Activated T-cell treated with anti-CD3 and anti-CD28 coated beads, Interleukin-2, amount 50 U/mL, for 24 hours (primary cell): ENCODE measurements at places on chromosomes 5 and 9.

- DNase-seq = peak; percentile 74
Observed at GRCh38 chr9:83334320-83334719, 203.9 kb downstream of the FRMD3 start.

GRCh38 chr9:20189871-20190270 is 401.0 kb upstream of the SLC24A2 start:
- no peak for DNase-seq

DNA sequence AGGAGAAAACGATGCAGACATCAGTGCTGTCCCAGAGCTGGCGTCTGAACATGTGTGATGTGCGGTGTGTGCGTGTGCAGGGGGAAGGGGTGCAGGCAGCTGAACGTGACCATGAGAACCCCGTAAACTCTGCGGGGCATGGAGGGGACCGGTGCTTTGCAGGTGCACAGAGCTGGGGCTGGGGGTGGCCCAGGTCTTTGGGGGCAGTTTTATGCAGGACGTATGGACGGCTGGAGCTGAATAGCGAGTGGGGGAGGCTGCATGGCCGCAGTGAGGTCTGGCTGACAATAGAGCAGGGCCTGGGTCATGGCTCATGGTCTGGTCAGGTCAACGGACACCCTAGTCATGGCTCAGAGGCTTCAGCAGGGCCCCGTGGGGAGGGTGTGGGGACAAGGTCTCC is 3.3 kb upstream of the EXOC3 start:
- DNase-seq = no peak

DNA sequence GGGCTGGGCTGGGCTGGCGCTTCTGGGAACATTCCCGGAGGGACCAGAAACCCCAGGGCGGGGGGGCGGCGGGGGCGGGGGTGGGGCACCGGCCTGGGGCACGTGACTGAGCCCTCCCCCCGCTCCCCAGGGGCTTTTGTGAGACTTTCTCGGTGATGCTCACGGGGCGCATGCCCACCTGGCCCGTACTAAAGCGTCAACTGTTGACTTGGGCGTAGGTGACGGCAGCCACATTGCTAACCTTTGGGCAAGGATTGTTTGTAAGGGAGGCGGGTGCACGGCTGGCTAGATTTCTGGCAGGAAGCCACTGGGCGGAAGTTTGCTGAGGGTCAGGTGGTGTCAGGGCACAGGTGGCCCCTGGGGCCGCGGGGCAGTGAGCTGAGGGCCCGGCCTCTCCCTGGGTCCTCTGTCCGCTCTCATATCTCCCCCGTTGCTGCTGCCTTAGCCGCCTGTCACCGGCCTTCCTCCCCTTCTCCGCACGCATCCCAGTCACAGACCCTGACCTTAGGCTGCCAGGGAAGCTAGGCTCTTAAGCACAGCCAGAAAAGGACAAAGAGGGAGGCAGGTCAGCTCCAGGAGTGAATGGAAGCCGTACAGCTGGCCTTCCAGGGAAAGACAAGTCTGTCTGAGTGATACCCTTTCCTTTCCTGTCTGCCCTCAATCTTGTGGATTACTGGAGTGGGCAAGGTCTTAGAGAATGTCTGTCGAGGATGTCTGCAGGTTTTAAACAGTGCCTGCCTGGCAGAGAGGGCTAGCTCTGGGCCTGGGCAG is 812 bp downstream of the CACFD1 start:
- DNase-seq = no peak

- no peak for DNase-seq
Observed at GRCh38 chr5:56986626-56986947, 34.7 kb upstream of the MIER3 start.

GRCh38 chr5:95048628-95049027 is 236.3 kb downstream of the MCTP1 start:
- DNase-seq = no peak

DNA sequence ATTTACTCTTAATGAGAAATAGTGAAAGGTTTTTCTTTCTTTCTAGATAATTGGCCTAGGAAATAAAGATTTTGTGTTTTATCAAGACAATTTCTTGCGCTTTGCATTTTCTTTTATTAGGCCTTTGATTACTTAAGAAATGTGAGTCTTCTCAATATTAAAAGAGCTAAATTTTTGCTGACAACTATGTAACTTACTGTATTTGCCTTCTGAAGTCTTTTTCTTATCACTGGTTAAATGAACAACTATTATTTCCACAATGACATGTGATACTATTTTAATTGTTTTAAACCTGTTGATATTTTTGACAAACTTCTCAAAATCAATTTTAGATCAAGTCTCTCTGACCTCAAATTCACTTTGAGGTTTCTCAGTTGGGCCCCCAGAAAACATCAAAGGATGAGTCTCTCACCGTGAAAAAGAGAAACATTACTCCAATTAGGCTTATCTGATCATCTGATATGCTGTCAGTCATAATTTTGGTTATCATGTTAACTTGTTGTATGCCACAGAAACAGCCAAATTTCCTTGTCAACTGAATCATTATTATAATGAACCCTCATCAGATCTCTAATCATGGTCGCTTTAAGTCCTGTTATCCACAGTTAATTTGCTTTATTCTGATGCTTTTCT is 48.8 kb downstream of the RAPGEF1 start:
- DNase-seq = no peak

GRCh38 chr9:135521608-135522095 is 412 bp downstream of the LCN1 start:
- peak; percentile 8 for DNase-seq

GRCh38 chr5:95018511-95018910 is 266.4 kb downstream of the MCTP1 start:
- no peak for DNase-seq

DNA sequence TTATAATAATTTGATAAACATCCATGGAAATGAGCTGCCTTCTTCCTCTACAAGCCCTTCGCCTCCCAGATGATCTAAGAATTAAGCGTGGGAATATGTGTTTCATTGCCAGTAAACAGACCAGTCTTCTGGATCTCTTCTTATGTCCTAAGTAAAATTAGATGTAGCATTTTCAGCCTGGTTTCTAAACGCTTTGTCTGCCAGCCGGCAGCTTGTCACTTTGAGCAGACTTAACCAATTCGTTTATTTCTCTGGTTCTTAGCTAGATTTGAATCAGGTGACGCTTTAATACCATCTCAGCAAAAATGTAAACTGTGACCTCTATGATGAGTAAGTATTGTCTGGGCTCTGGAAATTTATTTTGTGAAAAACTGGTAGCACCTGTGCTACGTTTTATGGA is 380.6 kb upstream of the NUDT12 start:
- DNase-seq = no peak

GRCh38 chr5:143354025-143354424 is 49.5 kb downstream of the NR3C1 start:
- no peak for DNase-seq

GRCh38 chr9:78775696-78776295 is 478.9 kb downstream of the PSAT1 start:
- no peak for DNase-seq

- no peak for DNase-seq
Observed at GRCh38 chr5:56322592-56322991, 89.5 kb upstream of the ANKRD55 start.

- DNase-seq = no peak
Observed at GRCh38 chr9:73234008-73234360, 82.3 kb downstream of the ANXA1 start.

GRCh38 chr5:171661143-171661542 is 124.5 kb upstream of the SMIM23 start:
- no peak for DNase-seq

- no peak for DNase-seq
Observed at GRCh38 chr5:94432499-94432898, 185.9 kb downstream of the KIAA0825 start.

DNA sequence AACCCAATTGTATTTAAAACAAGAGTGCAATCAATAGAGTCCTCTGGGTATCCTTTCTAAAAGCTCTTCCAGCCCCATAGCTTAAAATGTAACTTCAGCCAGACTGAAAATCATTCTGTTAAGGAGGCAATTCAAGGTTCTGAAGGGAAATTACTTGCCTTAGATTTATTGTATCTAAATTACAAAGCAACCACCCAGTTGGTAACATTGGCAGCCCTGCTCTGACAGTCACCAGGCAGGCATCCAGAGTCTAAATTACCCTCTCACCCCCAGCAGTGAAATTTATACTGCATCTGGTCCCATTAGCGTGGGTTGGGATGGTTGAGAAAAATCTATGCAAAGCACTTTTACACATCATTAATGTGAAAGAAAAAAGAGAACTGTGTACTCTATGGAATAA is 514.7 kb downstream of the MTRR start:
- DNase-seq = no peak

- DNase-seq = no peak
Observed at GRCh38 chr9:81377320-81377719, 312.0 kb downstream of the TLE1 start.

- no peak for DNase-seq
Observed at GRCh38 chr9:37636511-37637448, 14.0 kb upstream of the FRMPD1 start.

GRCh38 chr5:63878788-63879187 is 83.5 kb downstream of the HTR1A start:
- no peak for DNase-seq

GRCh38 chr9:110891760-110892159 is 146.5 kb downstream of the LPAR1 start:
- no peak for DNase-seq

GRCh38 chr5:121987685-121988073 is 25.9 kb downstream of the SRFBP1 start:
- DNase-seq = no peak

GRCh38 chr9:77018058-77018968 is 1.1 kb upstream of the FOXB2 start:
- peak; percentile 34 for DNase-seq

- no peak for DNase-seq
Observed at GRCh38 chr5:32261198-32261597, 51.5 kb downstream of the MTMR12 start.

DNA sequence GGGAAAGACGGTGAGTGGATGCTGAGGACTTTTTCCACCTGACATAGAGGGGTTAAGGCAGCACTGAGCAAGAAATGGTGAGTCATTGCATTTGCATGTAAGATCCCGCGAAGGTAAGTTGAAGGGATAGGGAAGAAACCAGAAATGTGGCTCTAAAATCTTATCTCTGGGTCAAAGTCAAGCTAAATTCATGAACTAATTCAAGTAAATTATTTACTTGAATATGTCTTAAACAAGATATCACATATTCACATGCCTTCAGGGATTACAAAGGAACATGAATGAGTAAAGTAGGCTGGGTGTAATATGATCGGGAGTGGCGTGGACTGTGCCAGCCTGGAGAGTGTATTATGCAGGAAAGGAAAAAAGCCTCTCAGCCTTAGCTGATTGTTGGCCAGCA is 74.4 kb upstream of the EQTN start:
- no peak for DNase-seq

- no peak for DNase-seq
Observed at GRCh38 chr5:107469485-107470294, 201.0 kb downstream of the EFNA5 start.

DNA sequence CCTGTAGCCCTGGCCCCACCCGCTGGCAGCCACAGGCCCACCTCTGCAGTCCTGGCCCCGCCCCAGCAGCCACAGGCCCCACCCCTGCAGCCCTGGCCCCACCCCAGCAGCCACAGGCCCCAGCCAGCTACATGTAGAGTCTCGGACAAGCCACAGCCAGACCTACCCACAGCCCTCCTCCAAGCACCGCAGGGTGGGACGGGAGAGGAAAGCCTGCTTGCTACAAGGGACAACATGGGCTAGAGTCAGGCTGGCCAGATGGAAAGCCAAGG is 49.5 kb upstream of the SARDH start:
- DNase-seq = no peak

DNA sequence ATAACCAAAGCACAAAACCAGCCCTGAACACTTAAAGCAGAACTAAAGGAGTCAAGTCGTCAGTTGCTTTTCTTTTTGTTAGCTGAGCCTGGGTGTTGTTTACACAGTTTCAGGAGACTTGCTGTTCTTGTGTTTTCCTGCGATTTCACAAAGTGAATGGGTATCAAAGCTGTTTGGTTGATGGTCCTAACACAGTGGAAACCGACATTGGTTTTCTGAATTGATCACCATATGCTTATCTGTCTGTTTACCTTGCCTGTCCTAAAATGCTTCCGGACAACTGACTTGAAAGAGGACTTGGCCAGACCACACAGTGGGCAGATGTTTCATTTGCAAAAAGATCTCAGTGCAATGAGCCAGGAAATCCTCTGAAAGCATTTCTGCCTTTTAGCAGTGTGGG is 676.4 kb downstream of the PRELID2 start:
- DNase-seq = no peak

GRCh38 chr9:35771943-35772342 is 17.9 kb upstream of the MSMP start:
- DNase-seq = no peak

GRCh38 chr9:137127301-137128157 is 11.4 kb upstream of the GRIN1 start:
- no peak for DNase-seq

DNA sequence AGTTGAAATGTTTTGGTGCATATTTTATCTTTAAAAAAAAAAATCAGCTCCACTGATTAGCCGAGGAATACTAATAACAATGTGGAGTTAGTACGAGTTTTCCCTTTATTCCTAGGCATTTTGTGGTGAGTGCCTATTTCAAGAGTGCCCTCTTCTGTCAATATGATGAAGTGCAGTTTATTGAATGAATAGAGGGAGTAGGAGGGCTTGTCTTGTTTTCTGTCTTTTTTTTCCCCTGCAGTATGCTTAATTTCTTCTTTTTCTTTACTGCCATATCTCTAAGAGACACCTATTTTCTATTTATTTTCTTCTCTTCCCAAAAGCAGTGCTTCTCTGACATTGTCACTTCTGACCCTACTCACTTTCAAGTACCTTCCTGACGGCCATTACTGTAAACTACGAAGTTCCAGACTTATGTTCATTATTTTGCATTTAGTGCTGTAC is 169.6 kb upstream of the PITX1 start:
- no peak for DNase-seq

GRCh38 chr5:145738227-145738626 is 96.9 kb downstream of the PRELID2 start:
- no peak for DNase-seq

DNA sequence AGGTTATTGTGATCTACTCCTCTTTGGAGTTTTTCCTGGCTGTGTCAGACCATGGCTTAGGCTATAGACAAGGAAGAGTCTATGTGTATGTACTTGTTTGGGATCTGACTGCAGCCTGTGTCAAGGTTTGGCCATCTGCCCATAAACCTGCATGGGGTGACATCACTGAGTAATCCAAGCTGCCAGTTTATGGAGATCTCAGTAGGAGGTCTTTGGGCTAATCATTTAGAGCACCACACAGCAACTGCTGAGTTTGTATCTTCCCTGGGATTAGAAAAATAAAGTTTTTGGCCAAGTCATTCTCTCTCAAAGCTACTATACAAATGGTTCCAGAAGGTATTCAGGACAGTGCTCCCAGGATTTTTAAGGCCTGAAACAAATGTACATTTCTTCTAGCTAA is 65.5 kb upstream of the HSPB3 start:
- DNase-seq = no peak

DNA sequence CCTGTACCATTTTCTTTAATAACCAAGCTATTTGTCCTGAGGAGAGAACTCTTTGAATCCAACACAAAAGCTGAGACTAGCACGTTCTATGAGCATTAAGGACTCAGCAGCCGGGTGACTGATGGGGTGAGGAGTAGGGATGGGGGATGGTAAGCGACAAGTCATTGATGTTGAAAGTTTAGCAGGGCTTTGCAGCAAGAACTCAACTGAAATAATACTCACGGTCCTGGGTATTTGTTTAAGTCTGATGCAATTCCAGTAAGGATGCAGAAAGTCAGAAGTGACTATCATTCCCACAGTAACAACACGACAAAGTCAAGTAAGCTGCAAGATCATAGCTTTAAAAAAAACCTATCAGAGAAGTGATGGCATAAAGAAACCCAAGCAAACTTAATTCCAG is 131.1 kb downstream of the ACTL7B start:
- DNase-seq = no peak
